NCI-H1092 (cell line): ENCODE measurements at places on chromosomes 7 and 10.

GRCh38 chr7:106775975-106776607 lies 89.0 kb upstream of the PIK3CG start:
- no peak for DNase-seq

DNA sequence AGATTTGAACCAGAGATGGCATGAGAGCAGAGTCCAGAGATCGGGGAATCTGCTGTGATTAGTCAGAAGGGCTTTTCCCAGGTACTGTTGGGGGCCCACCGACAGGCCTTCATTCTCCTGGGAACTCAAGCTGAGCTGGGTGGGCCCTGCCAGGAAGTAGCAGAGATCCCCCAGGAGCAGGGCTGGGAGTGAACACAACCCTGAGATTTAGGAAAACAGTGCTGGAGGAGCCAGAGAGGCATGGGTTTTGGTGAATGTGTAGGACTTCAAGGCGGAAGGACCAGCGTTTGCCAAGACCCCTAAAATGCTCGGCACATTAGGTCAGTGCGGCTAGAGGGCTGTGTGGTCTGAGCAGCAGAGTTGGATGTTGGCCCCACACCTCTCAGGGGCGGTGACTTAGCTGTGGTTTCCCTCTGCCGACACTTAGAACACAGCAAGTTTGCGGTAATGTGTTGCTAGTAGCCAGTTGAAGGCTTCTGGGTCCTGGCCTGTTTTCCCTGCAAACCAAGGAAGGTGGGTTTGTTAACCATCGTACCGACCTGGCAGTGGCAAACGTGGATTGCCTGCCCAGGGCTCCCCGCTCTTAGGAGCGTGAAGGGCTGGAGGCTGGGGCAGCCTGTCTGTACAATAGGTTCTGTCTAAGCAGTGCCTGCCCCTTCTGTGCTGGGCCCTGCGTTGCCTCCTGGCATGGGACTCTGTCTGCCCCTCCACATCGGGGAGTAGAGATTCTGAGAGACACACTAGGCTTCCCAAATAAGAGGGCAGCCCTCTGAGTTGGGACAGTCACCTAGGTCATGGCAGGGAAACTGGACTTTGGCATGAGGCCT lies 14.0 kb downstream of the NACAD start:
- DNase-seq: no peak

DNA sequence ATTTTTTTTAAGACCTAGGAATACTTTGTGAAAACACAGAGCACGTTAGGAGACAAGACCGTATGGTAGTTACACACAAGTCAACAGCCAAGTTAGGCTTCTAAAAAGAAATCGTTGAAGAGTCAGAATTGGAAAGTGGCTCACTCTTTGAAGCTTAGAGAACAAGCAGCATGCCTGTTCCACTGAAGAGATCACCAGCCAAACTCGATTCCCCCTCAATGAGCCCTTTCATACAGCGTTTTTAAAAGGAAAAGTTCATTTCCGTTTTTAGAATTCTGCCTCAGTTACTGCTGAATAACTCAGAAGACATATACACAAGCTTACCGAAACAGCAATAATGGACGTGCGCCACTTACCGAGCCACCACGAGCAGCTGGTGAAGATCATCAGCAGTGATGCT lies 41.0 kb downstream of the MCMBP start:
- DNase-seq: no peak

GRCh38 chr10:122062831-122063674 lies 74.1 kb downstream of the TACC2 start:
- no peak for DNase-seq
